Anterior cingulate cortex (tissue), 58 donors: ENCODE measurements at places on chromosomes 5 and 9.

DNA sequence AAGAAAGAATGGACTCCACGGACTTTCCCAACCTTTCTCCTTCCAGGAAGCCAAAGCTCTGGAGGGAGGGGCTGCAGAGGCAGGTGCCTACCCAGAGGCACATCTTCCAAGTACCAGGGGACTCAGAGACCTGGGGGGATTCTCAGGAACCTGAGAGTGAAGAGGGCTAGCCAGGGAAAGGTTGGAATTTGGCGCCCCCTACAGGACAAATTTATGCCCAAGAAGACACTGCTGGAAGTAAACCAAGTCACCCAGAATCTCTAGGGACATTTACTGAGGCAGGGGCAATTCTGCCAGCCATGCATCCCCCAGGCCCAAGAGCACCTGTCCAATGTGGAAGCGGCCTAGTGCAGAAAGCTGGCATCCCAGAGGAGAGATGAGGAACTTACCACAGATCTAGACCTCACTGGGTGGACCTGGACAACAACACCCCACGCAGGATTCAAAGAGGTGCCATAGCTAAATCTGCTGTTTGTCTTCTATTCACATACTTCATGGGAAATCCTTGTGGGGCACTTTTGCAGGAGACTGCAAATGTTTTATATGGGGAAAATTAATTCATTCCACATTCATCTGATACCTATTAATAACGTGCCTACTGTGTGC is 25.9 kb upstream of the IDNK start:
- no peak for DNase-seq

- DNase-seq: no peak
These were observed 8.8 kb downstream of the BBLN start for GRCh38 chr9:128168731-128169308.

DNA sequence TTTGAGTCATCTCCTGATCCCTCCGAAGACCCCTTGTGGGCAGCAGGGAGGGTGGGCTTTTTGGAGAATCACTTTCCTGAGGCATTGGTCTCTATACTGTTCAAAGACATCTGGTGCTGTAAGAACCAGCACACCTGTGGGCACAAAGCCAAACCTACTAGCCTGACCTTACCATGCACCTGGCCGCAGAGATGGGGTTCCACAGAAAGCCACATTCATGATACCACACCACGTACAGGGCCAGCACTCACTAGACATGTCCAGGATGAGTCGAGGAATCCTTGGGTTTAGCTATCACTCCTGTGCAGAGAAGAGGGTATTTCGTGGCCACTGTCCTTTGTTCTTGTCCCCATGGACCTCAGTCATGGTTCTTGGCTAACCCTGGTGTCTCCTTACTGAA is 203.4 kb downstream of the CACNA1B start:
- no peak for DNase-seq

DNA sequence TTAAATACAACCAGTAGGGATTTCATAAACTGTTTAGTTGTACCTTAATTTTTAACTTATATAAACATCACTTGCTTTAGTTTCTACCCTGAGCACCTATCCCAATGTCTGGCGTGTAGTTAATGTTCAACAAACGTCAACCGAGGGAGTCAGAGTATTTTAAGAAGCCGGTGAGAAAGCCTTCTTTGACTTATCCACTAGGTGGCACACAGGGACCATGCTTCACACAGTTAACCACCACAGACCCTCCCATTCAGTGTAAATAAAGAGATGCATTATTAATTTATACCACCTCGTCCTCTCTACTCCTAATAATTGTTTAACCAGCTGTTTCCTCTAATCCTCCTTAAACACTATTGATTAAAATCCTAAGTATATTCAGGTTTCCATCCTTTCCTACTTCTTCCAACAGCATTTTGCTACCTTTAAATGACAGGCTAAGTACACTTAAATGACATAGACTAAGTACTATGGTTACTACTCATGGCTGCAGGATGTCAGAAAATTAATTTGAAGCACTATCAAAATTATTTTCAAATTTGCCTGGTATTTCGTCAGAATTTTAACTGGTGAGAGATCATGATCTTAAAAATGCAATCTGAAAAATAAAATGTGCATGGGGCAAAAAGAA is 2.3 kb downstream of the HAPLN1 start:
- peak; percentile 7 for DNase-seq

DNA sequence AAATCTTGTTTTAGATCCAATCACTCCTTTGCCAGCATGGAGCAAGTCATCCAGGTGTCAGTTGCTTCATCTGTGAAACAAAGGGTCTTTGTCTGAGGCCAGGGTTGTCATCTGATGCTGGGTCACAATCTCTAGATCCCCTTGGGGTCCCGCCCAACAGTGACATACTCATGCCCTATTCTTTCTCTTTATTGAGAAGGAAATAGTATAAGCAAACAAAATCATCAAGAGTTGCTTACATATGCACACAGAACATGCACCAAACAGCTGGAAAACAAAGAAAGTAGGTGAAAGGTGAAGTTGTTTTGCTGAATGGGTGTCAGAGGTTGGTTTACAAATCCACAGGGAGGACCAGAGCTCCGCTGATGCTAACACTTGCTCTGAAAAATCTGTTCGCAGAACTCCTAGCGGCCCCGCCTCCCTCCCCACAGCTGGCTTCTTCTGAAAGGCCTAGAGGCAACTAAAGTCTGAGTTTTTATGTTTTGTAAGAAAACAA is 106.1 kb upstream of the SLC44A1 start:
- no peak for DNase-seq

DNA sequence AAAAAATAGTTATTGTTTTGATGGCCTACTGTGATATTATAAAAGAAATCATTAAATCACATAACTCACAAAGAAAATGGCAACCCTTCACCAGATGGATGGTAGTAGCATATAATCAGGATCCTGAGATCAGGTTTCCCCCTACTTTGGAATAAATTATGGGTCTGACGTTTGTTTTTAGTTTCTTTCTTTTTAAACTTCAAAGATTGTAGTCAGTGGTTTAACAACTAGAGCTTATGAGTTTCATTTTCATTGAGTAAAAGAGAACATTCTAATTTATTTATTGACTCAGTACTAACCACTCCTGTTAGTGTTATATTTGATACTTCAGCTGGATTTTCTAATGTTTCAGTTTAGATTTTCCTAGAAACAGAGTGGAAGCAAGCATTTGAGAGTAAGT is 218.0 kb upstream of the PCSK5 start:
- DNase-seq: no peak

DNA sequence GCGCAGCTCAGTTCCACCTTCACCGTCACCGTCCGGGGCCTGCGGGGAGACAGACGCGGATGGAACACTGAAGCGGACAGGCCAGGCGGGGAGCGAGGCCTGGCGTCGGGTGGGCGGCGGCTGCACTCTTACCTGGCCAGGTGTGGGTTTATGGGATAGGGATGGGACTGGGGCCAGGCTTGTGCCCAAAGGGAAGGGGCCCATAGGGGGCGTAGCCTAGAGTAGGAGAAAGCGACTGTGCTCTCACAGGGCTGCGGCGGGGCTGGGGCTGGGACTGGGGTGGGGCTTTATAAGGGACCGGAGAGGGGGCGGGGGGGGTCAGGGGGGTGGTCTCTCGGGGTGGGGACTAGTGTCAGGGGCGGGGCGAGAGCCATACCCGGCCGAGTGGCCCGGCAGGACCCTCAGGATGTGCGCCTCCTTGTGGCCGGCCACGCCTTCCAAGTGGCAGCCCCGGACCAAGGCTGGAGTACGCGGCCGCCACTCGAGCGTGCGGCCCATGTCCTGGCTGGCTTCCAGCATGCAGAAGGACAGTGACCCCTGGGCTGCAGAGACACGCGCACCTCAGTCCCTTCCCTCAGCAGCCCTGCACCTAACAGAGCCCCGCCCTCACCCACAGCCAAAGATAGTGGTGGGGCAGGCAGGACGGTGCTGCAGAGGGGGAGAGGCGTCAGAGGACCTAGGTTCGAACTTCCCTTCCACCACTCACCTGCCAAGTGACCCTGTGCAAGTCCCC is 22.8 kb downstream of the FPGS start:
- DNase-seq: no peak

DNA sequence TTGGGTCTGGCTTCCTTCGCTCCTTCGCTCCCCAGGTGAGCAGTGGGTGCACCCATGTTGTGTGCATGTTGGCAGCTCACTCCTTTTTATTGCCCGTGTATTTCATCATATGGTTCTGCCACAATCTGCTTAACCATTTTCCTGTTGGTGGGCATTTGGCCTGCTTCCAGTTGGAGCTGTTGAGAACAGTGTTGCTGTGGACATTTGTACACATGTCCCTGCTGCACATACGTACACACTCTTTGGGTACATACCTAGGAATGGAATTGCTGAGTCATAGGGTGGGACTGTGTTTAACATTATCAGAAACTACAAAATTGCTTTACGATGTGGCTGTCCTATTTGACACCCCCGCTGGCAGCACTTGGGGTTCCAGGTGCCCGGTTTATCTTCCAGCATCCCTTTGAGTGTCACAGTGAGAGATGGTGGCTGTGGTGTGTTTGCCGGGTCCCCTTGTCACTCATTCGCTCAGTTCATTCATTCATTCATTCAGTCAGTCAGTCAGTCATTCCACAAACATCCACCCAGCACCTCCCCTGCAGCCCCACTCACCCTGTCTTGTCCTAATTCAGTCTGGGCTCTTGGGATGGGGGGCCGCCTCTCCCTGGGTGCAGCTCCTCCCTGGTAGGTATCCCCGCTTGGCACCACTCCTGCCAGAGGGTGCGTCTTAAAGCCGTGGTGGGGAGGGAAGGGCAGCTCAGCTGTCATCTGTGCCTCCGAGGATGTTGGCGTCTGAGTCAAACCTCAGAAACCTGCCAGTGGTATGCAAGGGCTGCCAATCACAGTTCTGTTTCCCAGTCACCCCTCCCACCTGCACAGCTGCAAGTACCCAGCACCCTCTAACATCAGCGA is 7.9 kb upstream of the FIBCD1 start:
- DNase-seq: no peak

DNA sequence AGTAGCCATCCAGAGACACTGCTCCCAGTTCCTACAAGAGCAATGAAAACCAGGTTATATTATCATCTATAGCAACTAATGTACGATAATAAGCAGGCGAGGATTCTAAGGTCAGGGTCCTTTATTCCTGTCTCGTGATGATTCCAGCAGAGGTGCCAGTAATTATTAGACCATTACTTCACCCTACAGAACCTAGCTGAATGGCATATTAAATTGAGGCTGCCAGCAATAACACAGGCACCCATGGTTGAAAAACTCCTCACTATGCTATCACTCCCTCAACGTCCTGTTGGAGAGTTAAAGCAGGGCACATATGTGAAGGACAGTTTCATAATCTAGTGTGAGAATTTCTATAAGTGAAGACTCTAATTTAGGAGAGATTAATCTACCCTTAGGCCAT is 29.7 kb downstream of the DCAF12 start:
- no peak for DNase-seq

GRCh38 chr9:123157221-123157620 is 111.2 kb downstream of the STRBP start:
- no peak for DNase-seq

DNA sequence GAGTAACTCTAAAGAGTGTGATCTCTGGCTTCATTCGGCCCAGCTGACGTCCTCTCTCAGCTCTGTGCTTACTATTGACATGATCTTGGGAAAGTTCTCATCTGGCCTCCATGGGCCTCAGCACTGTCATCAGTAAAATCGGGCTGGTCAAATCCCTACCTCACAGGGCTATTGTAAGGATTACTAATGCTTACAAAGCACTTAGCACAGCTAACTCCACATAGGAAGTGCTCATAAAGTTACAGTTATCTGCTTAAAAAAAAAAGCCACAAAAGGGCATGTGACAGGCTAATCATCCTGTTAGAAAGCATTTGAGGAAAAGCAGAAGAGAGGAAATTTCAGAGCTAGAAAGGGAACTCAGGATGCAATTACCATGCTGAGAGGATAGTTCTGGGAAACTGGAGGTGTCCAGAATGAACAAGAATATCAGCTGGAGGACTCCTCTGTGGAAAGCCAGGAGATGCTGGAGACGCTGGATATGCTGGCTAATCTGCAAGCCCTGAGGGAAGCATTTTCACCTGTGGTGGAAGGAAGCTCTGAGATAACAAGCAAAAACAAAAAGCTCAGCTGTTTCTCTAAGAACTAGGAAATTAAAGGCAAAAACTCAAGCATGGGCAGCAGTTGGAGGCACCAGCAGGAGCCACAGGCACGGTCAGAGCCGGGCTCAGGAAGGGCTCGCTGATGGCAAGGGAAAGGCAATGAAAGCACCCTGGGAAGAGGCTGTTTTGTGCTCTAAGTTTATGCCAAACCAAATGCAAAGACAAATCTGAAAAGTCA is 4.4 kb upstream of the BHMT start:
- no peak for DNase-seq

DNA sequence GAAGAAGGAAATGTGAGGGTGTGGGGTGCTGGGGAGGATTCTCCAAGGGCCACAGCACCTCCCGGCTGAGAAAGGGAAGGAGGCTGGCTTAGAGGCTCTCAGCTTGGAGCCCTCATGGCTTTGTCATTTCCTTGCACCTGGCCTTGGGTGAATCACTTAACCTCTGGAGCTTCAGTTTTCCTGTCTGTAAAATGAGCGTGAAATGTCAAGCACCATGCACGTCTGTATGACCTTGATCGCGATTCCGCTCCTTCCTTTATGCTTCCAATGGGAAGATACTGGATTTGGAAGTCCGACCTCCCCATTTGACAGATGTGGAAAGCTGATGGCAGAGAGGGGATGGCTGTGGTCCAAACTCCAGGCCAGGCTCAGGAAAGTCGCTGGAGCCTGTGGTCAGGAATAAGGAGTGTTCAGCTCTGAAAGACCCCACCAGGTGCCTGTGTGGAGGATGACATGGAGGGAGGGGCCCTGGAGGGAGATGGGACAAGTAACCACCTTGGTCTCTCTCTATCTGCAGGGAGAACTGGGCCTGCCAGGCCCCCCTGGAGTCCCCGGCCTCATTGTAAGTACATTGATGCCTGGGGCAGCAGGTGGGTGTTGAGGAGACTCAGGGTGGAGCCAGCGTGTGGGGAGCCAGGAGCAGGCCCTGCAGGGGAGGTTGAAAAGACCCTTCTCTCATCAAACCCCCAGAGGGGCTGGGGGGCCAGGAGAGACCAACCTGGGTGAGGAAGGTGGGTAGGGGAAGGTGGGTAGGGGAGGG is 66.5 kb downstream of the COL27A1 start:
- DNase-seq: no peak

GRCh38 chr5:56941981-56942380 is 9.9 kb downstream of the MIER3 start:
- no peak for DNase-seq

DNA sequence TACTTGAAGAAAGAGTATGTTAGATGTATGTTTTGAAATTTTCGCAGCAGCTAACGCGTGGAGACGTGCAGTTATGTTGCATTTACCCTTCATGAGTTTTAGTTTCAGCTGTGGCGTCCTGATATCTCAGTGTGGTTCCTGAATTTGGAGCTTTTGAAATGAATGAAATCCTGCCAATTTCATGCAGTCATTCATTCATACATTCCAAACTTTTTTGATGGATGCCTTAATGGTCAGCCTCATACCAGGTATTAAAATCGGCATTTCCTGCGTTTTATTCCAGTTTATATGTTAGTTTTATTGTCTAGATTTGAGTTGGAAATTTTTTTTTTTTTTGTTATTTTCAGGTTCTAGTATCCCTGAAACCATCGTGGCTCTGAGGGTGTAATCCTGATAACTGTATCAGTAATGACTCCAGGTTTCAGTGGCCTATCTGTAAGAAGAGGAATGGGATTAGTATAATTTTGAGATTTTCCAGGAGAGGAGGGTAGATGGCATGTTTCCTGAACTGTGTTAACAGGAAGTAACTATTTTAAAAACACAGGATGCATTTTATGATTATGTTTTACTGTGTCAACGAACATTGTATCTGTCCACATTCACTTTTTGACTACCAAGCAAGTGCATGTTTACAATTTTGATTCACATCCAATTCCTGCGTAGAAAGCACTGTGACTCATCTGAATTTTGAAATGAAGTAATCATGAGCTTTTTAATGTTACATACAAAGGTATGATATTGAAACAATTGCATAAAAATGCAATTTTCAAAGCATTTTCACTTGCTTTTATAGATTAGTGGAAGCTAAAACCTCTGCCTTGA is 1.0 kb downstream of the FOCAD start:
- no peak for DNase-seq
